ENCODE measurements at places on chromosomes 2 and 18.

- no peak for DNase-seq
Observed at GRCh38 chr2:205931388-205931787, 154.6 kb downstream of the INO80D start.

DNA sequence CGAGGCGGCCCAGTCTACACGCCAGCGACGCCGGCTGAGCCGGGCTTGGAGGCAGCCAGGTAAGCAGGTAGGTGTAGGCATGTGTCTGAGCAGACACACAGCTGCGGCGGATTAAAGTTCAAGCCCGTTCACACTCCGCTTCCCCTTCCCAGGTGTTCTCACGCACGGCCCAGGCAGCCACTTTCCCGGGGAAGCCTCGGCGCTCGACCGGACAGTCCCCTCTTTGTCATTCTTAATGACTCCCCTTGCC lies 367 bp downstream of the TGFA start:
- no peak for DNase-seq

DNA sequence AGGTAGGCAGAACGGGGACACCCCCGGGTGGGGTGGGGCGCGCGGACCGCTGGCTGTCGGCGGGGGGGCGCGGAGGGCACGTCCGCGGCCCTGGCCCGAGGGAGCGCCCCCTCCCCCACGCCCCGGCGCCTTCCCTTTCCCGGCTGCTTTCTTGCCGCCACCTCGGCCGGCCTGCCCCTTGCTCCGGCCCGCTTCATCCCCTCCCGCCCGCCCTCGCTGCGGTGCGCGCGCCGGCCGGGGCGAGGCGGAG lies 443 bp downstream of the VAPA start:
- no peak for DNase-seq

DNA sequence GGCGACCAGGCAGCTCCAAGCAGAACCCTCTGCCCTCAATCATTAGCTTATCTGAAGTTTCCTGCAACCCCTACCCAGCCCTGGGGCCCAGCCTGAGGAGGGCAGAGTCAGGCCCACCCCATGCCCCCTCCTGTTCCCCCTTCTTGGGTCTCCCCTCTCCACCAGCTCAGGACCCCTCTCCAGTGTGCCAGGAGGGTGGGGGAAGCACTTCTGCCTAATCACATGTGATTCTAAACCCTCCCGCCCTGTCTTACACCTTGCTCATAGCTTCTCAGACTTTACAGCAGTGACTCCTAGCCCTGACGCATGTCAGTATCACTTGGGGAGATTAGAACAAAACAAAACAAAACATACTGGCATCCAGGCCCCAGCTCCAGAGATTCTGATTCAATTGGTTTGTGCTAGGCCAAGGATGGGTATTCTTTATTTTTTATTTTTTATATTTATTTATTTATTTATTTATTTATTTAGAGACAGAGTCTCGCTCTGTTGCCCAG lies 42.5 kb upstream of the ASAP2 start:
- DNase-seq = no peak

DNA sequence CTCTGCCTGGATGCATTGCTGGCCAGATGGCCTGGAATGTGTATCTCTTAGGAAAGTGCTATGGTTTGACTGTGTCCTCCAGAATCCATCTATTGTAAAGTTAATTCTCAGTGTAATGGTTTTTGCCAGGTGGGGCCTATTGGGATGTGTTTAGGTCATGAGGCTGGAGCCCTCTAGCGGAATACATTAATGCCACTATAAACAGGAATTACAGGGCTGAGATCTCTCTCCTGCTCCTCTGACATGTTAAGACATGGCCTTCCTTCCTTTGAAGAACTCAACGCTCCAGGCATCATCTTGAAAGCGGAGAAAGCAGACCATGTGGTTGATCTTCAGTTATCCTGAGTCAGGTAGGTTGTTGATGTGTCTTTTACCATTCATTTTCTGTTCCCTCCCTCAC lies 276.4 kb downstream of the RPIA start:
- no peak for DNase-seq

DNA sequence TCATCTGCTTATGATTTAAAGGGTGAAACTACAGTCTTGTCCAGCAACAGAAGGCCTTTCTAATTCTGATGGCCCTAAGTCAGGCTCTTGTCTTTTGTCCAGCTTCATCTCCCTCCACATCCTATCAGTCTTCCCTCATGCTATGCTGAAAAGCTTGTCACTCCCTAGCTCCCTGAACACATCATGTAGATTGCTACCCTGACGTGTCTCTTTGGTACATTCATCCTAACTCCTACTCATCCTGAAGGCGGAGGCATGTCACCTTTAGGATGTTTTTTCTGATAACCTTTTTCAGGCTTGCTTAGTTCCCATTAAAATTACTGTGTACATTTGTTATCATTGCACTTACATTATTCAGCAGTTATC lies 78.4 kb upstream of the ARL5A start:
- no peak for DNase-seq

DNA sequence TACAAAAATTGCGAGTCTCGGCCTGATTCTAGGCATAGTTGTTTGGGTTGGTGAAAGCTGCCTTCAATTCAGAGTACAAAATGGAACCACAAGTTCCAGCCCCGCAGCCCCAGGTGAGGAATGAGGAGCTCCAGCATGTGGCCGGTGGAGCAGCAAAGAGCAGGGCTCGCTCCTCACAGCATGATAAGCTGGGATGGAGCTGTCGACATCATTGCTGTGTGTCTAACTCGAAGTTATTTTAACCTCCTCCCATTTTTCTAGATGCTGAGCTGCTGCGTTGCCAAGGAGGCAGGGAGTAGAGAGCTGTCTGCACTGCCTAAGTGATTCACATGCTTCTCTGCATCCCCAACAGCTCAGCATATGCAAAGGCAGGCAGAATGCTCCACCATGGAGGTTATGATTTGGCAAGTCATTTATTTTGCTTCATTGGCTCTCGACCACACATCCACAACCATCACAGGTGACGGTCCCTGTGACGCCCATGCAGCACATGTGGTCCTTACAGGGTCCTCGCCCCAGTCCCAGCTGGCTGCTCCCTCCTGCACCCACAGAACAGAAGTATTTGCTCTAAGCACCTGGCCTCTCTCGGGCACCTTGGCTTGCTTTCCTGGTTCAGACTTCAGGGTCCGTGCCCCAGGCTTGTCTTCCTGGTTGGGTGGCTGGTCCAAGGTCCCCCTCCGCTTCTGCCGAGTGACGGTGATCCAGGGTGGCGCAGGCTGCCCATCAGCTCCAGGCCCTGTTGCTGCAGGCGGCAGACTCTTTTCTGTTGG lies 66.0 kb upstream of the MGAT4A start:
- DNase-seq = no peak

All from activated CD8-positive, alpha-beta memory T cell treated with anti-CD3 and anti-CD28 coated beads for 4 hours (primary cell).